Lung (tissue), 17 donors: ENCODE measurements at places on chromosomes 4 and X. TPM values are rescaled to one million over a fixed set of nuclear protein-coding genes. Genes with fewer than 3 reads are reported as not detected.

- no peak for DNase-seq
Measured at GRCh38 chr4:60652933-60653332, 547.2 kb upstream of the ADGRL3 start.

GRCh38 chrX:24241822-24242648 lies 71.8 kb downstream of the SUPT20HL2 start:
- peak; percentile 69 for DNase-seq

DNA sequence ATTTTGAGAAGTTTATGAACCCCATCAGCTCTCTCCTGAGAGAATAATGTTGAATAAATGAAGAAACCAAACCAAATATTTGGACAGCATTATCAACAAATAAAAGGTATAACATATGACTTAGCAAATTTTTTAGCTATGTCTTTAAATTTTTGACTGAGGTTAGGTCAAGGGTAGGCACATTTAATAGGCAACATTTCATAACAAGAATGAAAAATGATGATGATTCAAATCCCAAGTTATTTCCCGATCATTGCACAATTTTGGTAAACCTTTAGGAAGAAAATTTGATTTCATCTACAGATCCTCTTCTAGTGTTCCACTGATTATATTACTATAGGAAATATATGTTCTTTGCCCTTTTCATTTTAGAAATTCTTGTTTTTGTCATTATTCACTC lies 123.7 kb upstream of the TLR3 start:
- no peak for DNase-seq

- no peak for DNase-seq
Measured at GRCh38 chr4:1030031-1030430, 18.6 kb downstream of the FGFRL1 start.

DNA sequence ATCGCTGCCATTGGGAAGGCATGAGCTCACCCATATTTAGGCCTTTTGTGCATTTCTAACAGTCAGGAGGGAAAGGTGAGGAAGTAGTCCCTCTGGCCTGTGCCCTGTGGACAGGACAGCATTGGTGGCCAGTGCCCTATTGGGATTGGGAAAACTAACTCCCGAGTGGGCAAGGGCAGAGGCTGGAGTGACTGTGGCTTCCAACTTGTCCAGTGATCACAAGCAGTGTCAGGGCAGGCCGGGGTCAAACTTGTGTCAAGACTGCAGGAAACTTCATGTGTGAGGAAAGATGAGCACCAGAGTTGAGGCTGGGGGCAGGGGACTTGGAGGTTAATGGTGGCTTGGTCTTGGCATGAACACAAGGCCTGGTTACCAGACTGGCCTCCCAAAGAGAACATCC lies 286.2 kb upstream of the FAM47C start:
- no peak for DNase-seq

Gene BANK1
- total RNA-seq, result 20.5 TPM

- DNase-seq, result no peak
Measured at GRCh38 chrX:107829878-107830277, 4.2 kb downstream of the MID2 start.

- no peak for DNase-seq
Measured at GRCh38 chr4:119835613-119835910, 207.0 kb upstream of the PDE5A start.
